ENCODE measurements at places on chromosomes 16 and 17.
A peak's percentile ranks its signal among the peaks of the same experiment; 100 is the strongest.

- peak; percentile 73 for DNase-seq
Measured at GRCh38 chr17:28725166-28725659, 820 bp downstream of the TLCD1 start.

DNA sequence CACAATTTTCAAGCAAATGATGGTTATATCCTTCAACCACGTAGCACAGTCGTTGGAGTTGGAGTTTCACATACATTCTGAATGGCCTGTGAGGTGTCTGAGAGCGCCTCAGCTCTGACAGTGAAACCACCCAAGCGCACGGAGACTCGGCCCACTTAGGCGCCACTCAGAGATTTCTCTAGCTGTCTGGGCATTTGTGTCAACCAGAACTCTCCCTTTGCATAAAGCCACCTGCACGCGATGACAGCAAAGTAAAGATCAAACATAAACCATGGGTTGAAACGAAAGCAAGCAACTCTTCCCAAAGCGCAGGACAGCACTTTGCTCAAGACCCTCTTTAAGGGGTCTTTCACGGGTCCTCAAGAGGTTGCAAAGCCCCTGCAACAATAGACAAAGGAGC lies 533 bp downstream of the SLC6A4 start:
- DNase-seq: no peak

GRCh38 chr16:19898924-19899604 lies 14.4 kb upstream of the GPRC5B start:
- peak; percentile 32 for DNase-seq

DNA sequence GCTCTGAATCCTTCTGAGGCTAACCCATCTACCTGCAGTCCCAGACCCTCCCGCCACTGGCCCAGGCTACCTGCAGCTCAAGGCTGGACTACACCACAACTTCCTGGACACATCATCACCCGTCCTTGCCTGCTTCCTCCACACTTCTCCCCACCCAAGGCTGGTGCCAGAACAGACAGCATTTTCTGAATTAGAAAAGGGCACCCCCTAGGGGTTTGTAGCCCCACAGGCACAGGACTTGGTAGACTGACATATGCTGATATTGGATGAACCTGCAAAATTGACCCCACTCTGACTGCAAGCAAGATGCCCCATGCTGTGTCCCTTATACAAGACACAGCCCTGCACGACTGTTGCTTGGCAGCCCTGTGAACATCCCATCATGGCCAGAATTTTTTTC lies 271.5 kb upstream of the C16orf82 start:
- no peak for DNase-seq

- DNase-seq: peak; percentile 82
Measured at GRCh38 chr17:50547035-50547735, at the start of gene SPATA20. Gene SPATA20, plus strand, starts transcription at chr17:50547174. Its CDS starts 35 bp downstream, at chr17:50547209.

- no peak for DNase-seq
Measured at GRCh38 chr17:67615011-67615561, 102.7 kb upstream of the NOL11 start.

GRCh38 chr17:81685108-81685507 lies 1.3 kb downstream of the HGS start:
- peak; percentile 73 for DNase-seq

GRCh38 chr17:69606142-69606800 lies 191.8 kb downstream of the MAP2K6 start:
- no peak for DNase-seq

- no peak for DNase-seq
Measured at GRCh38 chr16:13733561-13733960, 186.4 kb upstream of the ERCC4 start.

DNA sequence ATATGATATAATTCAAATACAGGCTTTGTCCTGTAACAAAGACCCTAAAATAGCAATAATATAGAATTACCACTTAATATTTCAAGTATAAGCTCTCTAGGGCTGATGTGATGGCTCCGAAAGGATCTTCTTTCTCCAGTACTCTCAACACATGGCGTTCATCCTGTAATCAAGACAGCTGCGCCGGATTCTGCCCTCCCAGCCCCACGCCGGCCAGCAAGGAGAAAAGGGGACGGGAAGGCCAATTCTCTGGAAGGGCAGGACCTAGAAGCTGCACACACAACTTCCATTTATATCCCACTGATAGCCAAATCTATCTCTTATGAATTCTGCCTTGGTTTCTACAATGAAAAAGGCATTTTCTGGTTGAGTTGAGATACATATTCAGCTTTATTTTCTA lies 32.0 kb downstream of the CCDC182 start:
- DNase-seq: no peak

DNA sequence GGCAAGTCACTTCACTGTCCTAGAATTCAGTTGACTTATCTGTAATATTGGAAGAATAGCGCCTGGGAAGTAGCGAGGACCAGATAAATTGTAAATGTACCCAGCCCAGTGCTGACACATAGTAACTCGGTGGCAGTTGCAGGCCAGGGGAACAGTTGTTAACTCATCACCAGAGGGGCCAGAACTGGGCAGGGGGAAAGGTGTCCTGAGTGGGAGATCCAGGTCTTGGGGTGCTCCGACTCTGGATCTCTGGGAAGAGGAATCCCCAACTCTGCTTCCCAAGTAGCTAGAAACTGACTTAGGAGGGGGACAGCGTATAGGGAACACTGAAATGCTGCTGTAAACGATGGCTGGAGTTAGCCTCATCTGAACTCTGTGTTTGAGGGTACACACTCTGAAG lies 23.0 kb downstream of the BCL7C start:
- no peak for DNase-seq

- no peak for DNase-seq
Measured at GRCh38 chr17:48013876-48014594, 23.6 kb downstream of the COPZ2 start.

- no peak for DNase-seq
Measured at GRCh38 chr17:30191072-30191471, 44.4 kb downstream of the SLC6A4 start.

DNA sequence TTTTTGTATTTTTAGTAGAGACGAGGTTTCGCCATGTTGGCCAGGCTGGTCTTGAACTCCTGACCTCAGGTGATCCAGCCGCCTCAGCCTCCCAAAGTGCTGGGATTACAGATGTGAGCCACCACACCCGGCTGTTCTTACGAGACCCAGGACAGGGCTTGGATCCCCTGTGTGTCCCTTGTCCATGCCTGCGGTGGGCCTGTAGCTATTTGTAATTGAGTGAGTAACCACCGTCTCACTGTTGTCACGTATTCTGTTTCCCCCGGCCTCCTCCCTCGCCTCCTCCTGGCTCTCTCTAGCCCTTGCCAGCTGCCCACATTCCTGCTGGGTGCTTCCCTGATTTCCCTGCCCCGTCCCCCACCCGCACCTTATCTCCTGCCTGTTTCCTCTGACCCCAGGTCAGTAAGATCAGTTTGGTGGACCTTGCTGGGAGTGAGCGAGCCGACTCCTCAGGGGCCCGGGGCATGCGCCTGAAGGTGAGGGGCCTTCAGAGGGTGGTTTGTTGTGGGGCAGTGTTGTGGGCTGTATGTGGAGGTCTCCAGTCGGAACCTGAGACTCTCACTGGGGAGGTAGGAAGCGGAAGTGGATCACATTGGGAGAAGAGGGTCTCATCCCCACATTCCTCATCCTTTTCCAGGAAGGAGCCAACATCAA lies 5.6 kb downstream of the KIF1C start:
- DNase-seq: no peak

GRCh38 chr17:71327376-71328059 lies 793.3 kb upstream of the SOX9 start:
- no peak for DNase-seq

- peak; percentile 55 for DNase-seq
Measured at GRCh38 chr16:48081656-48082055, 74.1 kb downstream of the ABCC12 start.

DNA sequence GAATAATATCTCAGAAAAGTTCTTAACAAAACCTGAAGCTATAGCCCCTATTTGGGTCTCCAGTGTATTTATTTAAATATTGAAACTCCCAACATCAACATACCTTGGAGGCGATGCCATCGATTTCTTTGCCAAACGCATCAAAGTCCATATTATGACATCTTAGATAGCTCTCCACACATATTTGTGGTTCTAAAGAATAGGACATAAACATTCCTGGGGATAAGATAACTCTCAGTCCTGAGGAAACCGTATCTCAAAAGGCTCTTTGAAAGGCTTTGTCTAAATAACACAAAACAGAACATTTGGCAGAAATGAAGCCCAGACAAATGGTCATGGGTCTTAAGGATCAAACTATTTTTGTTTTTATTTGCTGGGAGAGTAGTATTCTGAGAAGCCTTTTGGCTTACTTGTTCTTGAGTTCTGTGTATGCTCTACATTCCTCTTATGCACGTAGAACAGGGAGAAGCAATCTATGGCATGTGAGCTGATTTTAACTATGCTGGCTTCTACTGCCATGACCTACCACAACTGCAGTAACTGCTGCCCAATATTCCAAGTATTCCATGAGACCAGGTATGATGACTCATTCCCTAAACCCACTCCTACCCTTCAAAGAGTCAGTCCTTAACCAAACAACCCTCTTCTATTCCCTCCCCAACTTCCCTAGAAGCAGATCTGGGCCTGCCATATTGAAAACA lies 279.0 kb upstream of the ZFHX3 start:
- no peak for DNase-seq

DNA sequence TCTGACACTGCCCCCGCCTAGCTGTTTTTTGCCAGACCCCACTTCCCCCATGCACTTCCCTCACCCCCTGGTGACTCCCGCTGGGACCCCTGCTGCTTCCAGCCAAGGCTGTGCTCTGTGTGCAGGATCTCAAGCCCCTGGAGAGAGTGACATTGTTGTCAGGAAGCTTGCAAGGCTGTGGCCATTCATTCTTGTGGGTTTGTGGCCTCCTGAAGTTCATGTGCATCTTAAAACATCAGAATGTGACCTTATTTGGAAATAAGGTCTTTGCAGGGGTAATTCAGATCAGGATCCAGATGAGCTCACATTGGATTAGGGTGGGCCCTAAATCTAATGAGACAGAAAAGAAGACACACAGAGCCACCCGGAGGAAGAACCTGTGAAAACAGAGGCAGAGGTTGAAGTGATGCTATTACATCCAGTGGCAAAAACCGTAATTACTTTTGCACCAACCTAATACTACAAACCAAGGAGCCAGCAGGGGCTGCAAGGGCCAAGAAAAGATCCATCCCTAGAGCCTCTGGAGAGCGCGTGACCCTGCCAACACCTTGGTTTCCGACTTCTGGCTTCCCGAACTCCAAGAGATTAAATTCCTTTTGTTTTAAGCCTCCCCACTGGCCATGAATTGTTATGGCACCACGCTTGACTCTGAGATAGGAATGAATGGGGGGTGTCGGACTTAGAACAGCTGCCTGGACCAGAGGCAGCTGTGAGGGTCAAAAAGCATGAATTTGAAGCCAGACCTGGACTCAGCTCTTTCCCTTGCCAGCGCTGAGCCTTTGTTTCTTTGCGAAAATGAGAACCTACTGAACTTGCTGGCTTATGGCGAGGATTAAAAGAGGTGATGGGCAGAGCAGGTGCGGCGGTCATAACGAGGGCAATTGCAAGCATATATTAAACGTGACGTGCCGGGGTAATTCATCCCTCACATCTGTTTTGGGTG lies 75.5 kb downstream of the BMERB1 start:
- no peak for DNase-seq

All from kidney glomerular epithelial cell (primary cell).